Fibroblast of mammary gland (primary cell): ENCODE measurements at places on chromosomes 3 and 15.

- peak; percentile 84 for DNase-seq
These were observed 54.9 kb downstream of the SPSB4 start for GRCh38 chr3:141105828-141106628.

- no peak for DNase-seq
These were observed 48.8 kb downstream of the BLM start for GRCh38 chr15:90765966-90766365.

- no peak for DNase-seq
These were observed 23.5 kb downstream of the FGD5 start for GRCh38 chr3:14842277-14842676.

DNA sequence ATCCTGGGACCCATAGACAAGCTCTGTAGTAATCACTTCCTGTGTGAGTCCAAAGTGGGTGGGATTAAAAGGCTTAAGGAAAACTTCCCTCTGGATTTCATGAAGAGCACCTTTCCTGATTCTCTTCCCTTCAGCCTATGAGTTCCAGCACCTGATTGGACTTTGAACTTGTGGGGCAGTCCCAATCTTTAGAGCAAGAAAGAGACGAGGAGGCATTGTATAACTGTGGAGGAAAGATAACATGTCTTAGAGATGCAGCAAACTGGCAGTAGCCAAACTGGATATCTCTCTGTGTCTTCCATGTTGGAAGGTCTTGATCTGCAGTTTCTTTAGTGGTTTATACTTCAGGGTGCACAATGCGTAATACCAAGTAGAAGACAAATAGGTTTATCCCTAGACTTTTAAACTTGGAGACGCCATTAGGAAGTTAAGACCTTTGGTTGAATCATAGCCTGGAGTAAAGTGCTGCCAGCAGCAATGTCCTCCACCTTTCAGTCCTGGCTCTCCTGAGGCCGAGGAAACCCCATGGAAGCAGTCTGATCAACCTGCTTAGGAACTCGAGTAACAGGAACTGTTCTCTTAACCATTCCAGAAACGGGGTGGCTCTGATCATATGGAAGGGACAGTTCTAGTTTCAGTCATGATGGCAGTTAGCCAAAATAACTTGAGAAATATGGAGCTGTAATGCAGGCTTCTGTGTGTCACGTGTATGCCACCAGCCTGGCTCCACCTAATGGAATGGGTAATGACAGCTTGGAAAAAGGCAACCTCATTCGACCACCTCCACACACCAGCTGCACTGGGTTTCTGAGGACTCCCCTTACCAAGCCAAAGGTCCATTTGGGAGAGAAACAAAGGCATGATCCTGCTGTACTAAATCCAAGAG lies 4.7 kb downstream of the EIF1B start:
- peak; percentile 35 for DNase-seq

DNA sequence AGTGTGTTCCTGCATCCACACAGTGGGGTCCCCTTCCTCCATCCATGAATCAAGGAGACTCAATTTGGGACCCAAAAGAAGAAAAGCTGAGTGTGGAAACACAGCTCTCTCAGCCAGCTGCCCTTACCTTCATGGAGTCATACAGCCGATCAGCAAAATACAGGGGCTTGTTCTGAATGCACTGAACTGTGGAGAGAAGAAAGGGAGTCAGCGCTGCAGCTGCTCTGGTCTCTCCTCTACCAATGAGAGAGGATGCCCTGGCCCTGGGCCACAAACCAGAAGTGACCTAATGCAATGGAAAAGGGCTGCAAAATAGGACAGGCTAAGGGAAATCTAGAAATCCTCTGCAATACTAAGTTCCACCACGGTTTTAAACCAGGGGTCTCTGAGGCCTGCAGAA lies 46.7 kb downstream of the ANXA2 start:
- peak; percentile 56 for DNase-seq

GRCh38 chr3:138507524-138507923 lies 73.1 kb downstream of the ESYT3 start:
- no peak for DNase-seq
